SIG-M5 (cell line): ENCODE measurements at places on chromosomes 3 and 15.

DNA sequence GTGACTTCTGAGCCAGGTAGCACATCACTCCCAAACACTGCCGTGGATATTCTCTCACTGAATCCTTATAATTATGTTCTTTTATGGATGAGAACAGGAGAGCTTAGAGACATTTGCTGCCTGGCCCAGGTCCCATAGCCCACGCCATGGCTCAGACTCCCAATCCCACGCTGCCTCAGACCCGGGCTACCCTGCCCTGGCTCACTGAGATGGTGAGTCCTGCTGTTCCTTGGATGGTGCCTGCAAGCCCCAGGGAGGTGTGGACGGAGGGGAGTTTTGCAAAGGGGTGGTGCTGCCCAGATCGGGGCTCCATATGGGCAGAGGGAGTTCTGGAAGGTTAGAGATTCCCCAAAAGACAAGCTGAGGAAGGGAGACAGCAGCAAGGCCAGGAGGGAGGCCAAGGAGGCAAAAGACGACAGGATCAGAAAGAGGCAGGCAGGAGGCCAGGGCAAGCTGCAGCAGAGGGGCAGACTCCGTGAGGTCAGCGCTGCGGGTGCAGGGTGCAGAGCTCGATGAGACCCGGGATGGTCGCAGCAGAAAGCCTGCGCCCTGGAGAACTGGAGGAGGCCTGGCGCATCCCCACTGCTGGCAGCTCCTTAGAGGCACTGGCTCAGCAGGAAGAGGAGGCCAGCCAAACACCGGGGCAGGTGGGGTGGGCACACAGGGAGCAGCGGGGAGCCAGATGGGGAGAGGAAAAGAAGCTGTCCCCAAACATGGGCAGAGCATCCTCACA, 95.7 kb upstream of the ALDH1A3 start:
- no peak for DNase-seq

DNA sequence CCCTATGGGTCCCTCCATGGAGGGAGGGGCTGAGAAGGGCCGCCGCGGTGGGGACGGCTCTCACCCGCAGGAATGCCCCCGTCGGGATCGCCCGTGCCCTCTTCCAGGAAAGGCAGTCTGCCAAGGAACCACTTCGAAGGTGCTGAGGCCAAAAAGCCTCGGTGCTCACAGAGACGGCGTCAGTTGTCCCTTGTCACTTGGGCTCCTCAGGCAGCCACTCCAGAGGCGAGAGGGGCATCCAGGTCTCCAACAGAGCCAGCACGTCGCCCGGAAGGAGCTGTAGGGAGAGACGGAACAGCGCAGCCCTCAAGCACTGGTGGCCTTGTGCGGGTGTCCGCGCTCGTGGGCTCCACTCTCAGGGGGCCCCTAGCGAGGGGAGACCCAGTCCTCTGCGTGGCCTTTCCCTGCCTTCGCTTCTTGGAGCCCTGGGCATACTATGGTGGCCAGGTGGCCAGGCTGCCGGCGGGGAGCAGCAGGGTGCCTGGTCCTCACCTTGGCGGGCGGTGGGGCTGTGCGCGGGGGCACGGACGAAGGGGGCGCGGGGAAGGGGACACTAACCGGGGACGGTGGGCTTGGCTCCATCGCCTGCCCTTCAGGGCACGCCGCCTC, 994 bp downstream of the MESP1 start:
- DNase-seq, result no peak

DNA sequence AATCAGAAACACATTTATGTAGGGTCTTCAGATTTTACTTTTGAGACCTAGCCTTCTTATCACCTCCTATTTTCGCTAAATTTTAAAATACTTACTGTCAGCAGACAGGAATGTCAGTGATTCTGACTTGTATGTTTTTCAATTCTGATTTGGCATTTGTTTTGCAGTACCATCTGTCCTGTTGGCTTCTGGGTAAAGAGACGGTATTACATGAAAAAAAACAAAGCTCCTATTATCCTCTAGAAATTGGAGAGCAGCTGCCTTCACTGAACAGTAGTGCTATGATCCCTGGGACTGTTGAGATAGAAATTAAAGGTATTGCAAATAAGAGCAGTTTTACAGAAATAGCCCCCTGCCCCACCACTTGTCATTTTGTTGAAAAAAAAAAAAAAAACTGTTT, 8.4 kb downstream of the ARMC8 start:
- no peak for DNase-seq

DNA sequence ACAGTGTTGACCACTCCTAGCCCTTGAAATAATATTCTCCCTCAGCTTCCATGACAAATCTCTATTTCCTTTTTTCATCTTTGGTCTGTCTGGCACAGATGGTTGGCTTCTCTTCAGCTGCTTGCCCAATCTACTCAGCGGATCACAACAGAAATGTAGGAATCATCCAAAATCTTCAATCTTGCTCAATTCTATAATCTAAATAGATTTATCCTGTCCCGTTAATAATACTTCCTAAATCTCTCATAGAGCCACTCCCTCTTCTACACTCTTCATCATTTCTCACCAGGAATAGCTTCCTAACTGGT, 3.8 kb downstream of the PEAK1 start:
- DNase-seq, result no peak

- DNase-seq, result no peak
These were observed 133.0 kb upstream of the PRR20G start for GRCh38 chr3:127420829-127421228.

- DNase-seq, result no peak
These were observed 3.8 kb downstream of the GSK3B start for GRCh38 chr3:120090422-120090821.

DNA sequence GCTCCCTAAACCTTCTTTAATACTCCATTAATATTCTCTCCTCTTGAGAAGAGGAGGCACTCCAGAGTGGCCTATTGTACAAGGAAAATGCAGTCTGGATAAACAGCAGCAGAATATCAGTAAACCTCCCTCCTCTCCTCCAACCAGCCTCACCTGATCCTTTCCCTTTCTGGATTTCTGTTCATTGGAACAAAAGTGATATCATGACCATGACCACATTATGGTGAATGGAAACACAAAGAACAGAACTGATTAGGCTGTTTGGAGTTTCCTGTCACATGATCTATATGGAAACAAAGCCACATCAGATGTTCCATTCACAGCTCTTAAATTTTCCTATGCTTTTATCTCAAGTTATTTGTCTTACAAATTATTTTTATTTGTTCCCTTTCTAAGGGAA, 14.6 kb downstream of the C2CD4B start:
- DNase-seq, result no peak
